Osteoblast (primary cell): ENCODE measurements at places on chromosomes 12 and 14. TPM values are rescaled to one million over a fixed set of nuclear protein-coding genes. Genes with fewer than 3 reads are reported as not detected.

DNA sequence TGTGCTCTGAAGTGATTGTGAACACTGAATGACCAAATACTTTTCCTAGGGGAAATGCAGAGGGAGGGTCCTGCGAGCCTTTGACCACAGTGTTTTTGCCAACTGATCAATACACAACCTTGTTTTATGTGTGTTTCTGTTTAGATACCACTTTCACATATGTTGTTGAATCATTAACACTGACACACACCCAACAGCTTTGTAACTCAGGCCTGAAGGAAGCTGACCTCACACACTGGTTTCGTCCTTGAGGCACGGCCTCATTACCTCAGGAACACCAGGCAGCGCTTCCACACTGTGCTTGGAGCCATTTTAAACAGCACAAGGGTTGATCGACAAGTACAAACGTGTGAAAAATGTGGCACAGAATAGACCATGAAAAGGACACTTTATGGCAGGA lies 60.0 kb downstream of the PPFIBP1 start:
- no peak for DNase-seq

DNA sequence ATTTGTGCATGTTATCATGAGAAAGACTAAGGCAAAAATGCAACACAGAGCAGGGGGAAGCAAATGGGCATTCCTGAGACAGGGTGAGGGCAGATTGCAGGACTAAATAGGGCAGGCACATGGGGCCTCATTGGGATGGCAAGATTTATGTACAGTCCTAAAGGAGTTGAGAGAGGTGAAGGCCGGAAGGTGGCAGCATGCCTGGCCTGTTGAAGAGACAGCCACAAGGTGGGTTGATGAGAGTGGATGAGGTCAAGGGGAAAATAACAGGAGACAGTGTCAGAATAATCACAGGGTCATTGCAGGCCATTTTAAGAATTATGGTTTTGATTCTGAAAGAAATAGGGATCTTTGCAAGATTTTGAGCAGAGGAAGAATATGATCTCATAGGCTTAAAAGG lies 21.0 kb downstream of the PAH start:
- DNase-seq: no peak

The NYNRIN gene
- 7.2 and 9.1 TPM in 2 replicates for total RNA-seq

The MMAB gene
- total RNA-seq: 34.4 and 35.7 TPM in 2 replicates

- no peak for DNase-seq
These were observed 46.4 kb upstream of the CNOT2 start for GRCh38 chr12:70196811-70197281.

The VWF gene
- total RNA-seq: 0.29 and 0.72 TPM in 2 replicates

GRCh38 chr12:53073881-53074280 lies 5.3 kb downstream of the SPRYD3 start:
- DNase-seq: no peak

The MAP1LC3B2 gene
- total RNA-seq: 0.29 and 1.1 TPM in 2 replicates

- no peak for DNase-seq
These were observed 699 bp upstream of the HOXC11 start for GRCh38 chr12:53972152-53972702.

The RFC5 gene
- total RNA-seq: 8.3 and 10.0 TPM in 2 replicates

DNA sequence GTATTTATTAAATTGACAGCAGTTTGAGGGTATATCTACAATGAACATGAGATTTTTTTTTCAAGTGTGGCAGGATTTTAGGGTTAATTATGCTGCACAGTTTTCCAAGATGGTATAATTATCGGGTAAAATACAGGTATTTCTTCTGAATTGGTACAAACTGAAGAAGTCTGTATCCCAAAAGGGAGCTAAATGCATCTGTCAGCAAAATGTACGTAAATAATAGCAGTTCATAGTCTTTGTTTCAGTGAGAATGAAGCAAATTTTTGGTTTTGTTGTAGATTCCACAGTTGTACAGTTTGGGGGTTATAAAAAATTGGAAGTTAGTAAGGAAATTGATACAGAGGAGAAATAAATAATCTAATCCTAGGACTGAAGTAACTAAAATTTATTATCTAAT lies 63.3 kb downstream of the RAD52 start:
- DNase-seq: no peak

GRCh38 chr12:124457287-124458219 lies 109.9 kb downstream of the NCOR2 start:
- peak; percentile 96 for DNase-seq

- DNase-seq: no peak
These were observed 122.5 kb downstream of the SNAPC1 start for GRCh38 chr14:61884711-61885110.
